Stimulated activated CD8-positive, alpha-beta memory T cell treated with anti-CD3 and anti-CD28 coated beads, Interleukin-2, amount 100 ng/mL, for 1 hour (primary cell): ENCODE measurements at places on chromosomes 5 and 9.

DNA sequence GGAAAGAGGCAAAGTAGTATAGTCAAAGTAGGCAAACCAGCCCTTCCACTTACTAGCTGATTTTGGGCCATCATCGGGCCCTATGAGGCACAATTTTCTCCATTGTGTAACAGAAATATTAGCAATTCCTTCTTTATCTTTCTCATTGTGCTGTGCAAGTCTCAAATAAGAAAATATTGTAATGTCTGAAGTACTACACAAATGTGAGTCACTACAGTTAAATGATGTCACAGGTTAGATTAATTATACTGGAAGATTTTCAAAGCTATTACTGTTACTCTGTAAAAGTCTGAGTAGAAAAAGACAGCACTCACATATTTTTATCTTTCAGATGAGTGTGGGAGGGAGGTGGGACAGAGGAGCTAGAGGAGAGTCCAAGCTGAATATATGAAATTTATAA lies 12.4 kb upstream of the TMC1 start:
- DNase-seq: no peak

DNA sequence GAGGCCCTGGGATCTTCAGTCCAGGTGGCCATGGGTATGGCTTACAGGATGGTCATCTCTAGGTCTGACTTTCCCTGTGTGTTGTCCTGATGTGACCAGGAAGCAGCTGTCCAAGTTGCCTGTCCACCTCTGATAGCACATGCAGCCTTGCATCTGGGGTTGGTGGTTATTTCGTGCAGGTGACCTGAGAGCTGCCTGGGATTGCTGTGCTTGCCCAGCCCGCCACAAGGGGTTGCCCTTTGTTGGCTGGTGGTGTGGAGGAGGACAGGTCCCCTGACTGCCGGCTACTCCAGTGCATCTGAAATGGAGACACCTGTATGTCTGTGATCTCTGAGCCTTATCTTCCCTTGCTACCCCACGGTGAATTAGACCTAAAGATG lies 212.6 kb downstream of the ARHGAP26 start:
- no peak for DNase-seq

- DNase-seq: no peak
These were observed 8.5 kb downstream of the ANKS6 start for GRCh38 chr9:98787766-98788335.

- no peak for DNase-seq
These were observed 245.4 kb upstream of the TUT7 start for GRCh38 chr9:86599561-86599960.

DNA sequence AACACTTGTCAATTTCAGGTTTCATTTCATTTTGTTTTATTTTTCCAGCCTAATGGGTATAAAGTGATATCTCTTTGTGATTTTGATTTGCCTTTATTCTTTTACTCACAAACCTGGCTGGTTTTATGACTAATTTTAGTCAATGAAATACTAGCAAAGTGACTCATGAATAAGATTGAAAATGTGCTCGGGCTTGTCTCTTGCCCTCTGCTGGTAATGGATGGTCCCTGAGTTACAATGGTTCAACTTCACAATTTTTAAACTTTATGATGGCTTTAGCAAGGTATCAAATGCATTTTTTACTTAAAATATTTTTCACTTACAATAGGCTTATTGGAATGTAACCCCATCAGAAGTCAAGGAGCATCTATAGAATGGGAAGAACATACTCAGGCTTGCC lies 431.4 kb upstream of the CCNG1 start:
- DNase-seq: no peak

- no peak for DNase-seq
These were observed 174.5 kb downstream of the DOCK8 start for GRCh38 chr9:389159-389558.

- no peak for DNase-seq
These were observed 109.3 kb upstream of the SPDL1 start for GRCh38 chr5:169474226-169474625.

DNA sequence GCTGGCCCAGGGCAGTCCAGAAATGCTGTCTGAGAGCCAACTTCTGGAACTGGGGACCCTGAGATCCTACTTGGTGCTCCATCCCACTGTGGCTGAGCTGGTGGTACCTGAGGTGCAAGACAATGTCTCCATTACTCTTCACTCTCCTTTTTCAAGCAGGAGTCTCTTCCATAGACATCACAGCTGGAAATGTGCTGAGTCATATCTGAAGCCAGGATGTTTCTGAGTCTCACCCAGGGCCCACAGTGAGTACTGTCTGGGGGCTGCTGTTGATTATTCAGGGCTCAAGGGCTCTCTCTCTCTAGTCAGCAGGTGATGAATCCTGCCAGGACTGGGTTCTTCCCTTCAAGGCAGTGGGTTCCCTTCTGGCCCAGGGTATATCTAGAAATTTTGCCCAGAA lies 145.2 kb upstream of the TAS2R1 start:
- DNase-seq: no peak

- DNase-seq: no peak
These were observed 74.5 kb downstream of the HMCN2 start for GRCh38 chr9:130340011-130340410.

DNA sequence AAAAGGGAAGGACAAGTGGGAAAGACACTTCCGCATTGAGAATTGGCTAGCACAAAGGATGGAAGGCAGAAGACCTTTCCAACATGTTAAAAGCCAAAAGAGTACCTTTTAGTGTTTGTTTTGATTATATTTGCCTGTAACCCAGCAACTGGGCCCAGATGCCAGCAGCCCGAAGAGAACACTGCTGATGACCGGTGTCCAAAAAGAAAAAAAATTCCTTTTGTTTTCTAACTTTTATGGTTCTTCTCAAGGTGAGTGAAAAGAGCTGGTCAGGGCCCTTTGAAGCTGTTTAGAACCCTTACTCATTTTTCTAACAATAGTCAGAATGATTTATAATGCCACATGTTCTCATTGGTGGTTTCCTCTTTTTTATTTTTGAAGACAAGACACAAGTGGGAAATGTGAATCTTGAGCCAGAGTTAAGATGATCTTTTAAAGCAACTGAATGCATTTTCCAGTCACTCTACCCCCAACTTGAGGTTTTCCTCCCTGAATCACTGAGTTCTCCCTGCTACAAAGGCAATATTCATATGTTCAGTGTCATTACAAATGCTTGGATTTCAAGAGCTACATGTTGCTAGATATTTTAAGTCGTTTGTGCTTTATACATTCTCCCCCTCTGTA lies 32.3 kb upstream of the ZNF462 start:
- no peak for DNase-seq

DNA sequence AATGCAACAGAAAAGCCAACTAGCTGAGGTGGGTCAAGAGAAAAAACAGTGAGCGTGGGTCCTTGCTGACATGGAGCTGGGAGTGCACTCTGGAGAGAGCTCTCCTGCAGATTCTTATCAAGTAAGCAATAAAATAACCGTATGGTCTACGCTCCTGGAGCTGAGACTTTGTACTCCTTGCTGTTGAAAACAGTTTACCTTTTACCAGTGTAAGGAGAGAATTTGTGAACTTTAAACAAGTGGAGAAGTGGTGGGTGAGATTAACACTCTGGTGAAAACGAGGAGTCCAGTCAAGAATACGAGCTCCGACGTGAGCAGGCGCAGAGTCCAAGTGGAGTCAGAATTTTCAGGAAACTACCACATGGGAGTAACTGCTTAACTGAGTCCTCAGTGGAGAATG lies 156.1 kb upstream of the ERCC6L2 start:
- no peak for DNase-seq
